ENCODE measurements at places on chromosomes 5 and 9.

- no peak for DNase-seq
Observed at GRCh38 chr5:13533833-13534232, 410.7 kb downstream of the DNAH5 start.

- DNase-seq, result no peak
Observed at GRCh38 chr9:35757226-35757891, 3.3 kb upstream of the MSMP start.

GRCh38 chr9:135804581-135805421, 102.5 kb downstream of the CAMSAP1 start:
- no peak for DNase-seq

DNA sequence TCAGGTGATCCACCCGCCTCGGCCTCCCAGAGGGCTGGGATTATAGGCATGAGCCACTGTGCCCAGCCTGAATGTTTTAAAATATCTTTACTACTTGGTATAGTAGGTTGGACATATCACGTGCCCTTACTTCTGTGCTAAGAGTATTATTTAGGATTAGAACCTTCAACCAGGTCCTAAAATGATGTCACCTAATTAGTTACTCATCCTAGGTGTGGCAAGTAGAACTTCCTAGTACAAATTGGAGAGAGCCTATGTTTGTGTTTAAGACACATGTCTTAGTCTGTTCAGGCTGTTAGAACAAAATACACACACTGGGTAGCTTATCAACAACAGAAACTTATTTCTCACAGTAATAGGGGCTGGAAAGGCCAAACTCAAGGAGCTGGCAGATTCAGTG, 51.5 kb downstream of the ZFAND5 start:
- no peak for DNase-seq

- no peak for DNase-seq
Observed at GRCh38 chr9:113205432-113205831, 15.6 kb downstream of the FKBP15 start.

DNA sequence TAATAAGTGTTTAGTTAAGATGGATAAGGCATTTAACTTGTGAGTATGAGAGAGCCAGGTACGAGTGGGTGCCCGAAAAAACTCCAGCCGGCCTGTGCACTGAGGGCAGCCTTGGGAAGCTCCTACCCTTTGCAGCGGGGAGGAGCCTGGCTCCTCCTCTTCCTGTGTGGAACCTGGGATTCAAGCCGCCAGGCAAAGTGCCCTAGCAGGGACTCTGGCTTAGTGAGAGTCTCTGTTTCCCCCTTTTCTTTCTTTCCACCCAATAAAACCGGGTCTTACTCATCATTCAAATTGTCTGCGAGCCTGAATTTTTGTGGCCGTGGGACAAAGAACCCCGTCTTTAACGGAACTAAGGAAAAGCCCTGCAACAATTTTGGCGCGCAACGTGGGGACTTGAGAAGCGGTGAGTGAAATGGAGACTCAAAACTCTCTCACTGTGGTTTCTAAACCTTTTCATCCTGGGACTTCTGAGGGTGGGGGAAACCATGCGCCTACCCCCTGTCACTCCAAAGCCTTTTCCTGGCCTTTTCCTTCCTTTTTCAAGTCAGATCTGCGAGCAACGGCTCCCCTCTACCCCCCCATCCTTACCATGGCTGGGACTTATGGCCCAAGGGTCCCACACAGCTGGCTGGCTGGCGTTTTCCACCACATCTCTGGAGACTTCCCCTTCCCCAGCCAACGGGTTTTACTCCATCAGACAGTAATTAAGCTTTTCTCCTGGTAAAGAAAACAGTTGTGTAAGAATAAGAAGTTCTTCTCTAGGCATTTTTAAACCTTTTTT, 535.7 kb upstream of the ACO1 start:
- no peak for DNase-seq

GRCh38 chr9:33426843-33427293, 20.5 kb downstream of the AQP3 start:
- DNase-seq, result no peak

DNA sequence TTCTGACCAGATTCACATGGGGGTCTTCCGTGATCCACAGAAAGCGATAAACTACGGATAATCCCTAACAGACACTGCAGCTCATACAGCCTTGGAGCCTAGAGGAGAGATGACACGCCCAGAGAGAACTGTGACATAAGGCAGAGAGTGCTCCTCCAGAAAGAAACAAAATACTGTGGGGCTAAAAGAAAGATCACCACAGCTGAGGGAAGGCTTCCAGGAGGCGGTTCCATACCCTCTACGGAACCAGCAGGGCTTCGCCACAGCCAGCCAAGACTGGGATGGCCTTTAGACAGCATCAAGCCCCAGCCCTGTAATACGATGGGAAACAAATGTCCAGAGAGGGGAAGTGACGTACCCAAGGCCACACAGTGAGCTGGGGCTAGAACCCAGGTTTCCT, 19.3 kb downstream of the GPX3 start:
- DNase-seq, result peak; percentile 45

- DNase-seq, result no peak
Observed at GRCh38 chr5:36495611-36496010, 110.8 kb upstream of the SLC1A3 start.
